ENCODE measurements at places on chromosomes 7 and 10.
A peak's percentile ranks its signal among the peaks of the same experiment; 100 is the strongest.

- no peak for DNase-seq
- no peak overlapping the region for H3K4me3 ChIP-seq
- no peaks in the 10 kb centered on the region for H3K4me1 ChIP-seq
- no peak overlapping the region for H3K27ac ChIP-seq
Observed at GRCh38 chr7:89503281-89503680, 651.0 kb upstream of the STEAP1 start.

DNA sequence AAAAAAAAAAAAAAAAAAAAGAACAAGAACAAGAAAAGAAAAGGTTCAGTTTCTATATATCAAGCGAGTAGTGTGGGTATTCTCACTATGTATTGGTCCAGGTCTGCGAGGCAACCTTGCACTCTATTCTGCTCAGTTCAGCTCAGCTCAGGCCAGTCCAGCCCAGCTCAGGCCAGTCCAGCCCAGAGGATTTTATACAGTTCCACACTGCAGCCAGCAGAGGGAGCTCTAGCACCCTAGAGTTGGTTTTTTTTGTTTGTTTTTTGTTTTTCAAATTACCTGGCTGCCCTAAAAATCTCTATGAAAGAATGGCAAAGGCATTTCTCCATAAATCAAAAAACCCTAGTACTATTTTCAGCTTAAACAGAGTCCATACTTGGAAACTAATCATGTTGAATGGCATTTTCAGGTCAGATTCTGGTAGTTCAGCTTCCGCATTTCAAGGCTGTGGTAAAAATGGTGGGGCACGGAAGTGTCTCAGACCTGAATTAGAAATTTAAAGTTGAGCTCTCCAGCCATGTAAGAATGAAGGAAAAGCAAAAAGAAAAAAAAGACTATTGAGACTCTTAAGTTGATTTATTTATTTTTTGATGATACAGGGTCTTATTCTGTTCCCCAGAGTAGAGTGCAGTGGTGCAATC lies 55.2 kb upstream of the GSDME start:
- no peak overlapping the region for H3K27ac ChIP-seq
- H3K36me3 ChIP-seq, result no peaks in the 10 kb centered on the region
- no peak overlapping the region for H3K4me3 ChIP-seq
- no peaks in the 10 kb centered on the region for H3K27me3 ChIP-seq

DNA sequence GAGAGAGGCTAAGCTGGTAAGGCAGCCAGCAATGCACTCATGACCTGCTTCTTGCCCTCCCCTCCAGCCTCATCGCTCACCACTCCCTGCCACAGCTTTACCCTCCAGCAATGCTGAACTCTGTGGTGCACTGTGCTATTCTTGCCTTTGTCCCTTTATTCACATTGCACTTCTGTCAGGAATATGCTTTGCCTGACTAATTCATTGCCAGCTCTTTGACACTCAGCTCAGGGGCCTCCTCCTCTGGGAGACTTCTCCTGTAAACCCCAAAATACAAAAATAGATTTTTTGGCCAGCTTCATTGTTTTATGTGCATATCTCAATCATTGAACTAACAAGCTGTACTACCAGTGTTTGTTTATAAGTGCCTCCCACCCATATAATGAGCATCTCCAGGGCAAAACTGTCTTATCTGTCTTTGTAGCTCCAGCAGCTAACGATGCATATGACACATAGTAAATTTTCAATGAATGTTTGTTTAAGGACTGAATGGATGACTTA lies 8.2 kb downstream of the CNNM1 start:
- H3K36me3 ChIP-seq, result no peaks in the 10 kb centered on the region
- no peaks in the 10 kb centered on the region for H3K4me1 ChIP-seq
- DNase-seq, result no peak
- no peak overlapping the region for H3K27ac ChIP-seq
- H3K4me3 ChIP-seq, result no peak overlapping the region

- H3K4me1 ChIP-seq, result peaks cover 52% of the 10 kb centered on the region
- no peak overlapping the region for H3K4me3 ChIP-seq
Observed at GRCh38 chr10:61975391-61975932, 74.0 kb downstream of the ARID5B start.

- no peak overlapping the region for H3K4me3 ChIP-seq
- no peak overlapping the region for H3K27ac ChIP-seq
- H3K4me1 ChIP-seq, result no peaks in the 10 kb centered on the region
- no peaks in the 10 kb centered on the region for H3K27me3 ChIP-seq
- DNase-seq, result no peak
Observed at GRCh38 chr10:131427281-131427680, 115.8 kb upstream of the TCERG1L start.

- no peak overlapping the region for H3K4me3 ChIP-seq
- no peaks in the 10 kb centered on the region for H3K27me3 ChIP-seq
- no peaks in the 10 kb centered on the region for H3K36me3 ChIP-seq
- no peak for DNase-seq
- no peak overlapping the region for H3K27ac ChIP-seq
Observed at GRCh38 chr10:98400482-98400881, 14.5 kb downstream of the PYROXD2 start.

GRCh38 chr10:98790817-98791216 lies 344.1 kb upstream of the HPS1 start:
- no peak overlapping the region for H3K4me3 ChIP-seq
- no peaks in the 10 kb centered on the region for H3K27me3 ChIP-seq
- DNase-seq, result no peak
- H3K27ac ChIP-seq, result no peak overlapping the region
- no peaks in the 10 kb centered on the region for H3K36me3 ChIP-seq

GRCh38 chr10:14564268-14564744 lies 210.4 kb downstream of the FAM107B start:
- no peak overlapping the region for H3K27ac ChIP-seq
- no peaks in the 10 kb centered on the region for H3K36me3 ChIP-seq
- no peak overlapping the region for H3K4me3 ChIP-seq
- peaks cover 46% of the 10 kb centered on the region for H3K4me1 ChIP-seq
- no peak for DNase-seq

- peaks cover 11% of the 10 kb centered on the region for H3K4me1 ChIP-seq
- H3K27me3 ChIP-seq, result no peaks in the 10 kb centered on the region
- no peak for DNase-seq
Observed at GRCh38 chr7:73585196-73585595, 6.8 kb upstream of the TBL2 start.

GRCh38 chr7:150962553-150963399 lies 15.3 kb downstream of the KCNH2 start:
- peak overlapping the region; percentile 65 for H3K27ac ChIP-seq
- no peak for DNase-seq
- no peaks in the 10 kb centered on the region for H3K36me3 ChIP-seq
- H3K4me1 ChIP-seq, result no peaks in the 10 kb centered on the region
- no peak overlapping the region for H3K4me3 ChIP-seq
- H3K27me3 ChIP-seq, result peaks cover 78% of the 10 kb centered on the region

GRCh38 chr7:128309976-128310375 lies 33.7 kb downstream of the RBM28 start:
- H3K36me3 ChIP-seq, result peaks cover 18% of the 10 kb centered on the region
- no peak overlapping the region for H3K4me3 ChIP-seq
- H3K27me3 ChIP-seq, result no peaks in the 10 kb centered on the region
- no peaks in the 10 kb centered on the region for H3K4me1 ChIP-seq
- no peak overlapping the region for H3K27ac ChIP-seq

DNA sequence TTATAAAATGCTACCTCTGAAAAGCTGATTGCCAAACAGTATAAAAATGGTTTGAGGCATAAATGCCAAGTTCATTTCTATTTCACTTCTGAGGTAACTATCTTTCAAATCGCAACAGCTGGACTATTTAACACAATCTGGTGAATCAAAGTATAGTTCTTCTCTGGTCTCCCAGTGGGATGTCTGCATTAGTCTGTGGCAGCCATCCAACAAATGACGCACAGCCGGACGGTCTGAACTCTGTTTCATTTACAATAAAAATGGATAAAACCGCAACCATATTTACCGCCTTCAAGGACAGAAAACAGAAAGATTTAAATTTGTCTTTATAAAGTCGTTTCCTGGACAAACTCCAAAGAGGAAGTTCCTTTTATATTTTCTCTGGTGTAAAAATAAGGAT lies 41.9 kb downstream of the ENO4 start:
- no peak for DNase-seq
- no peaks in the 10 kb centered on the region for H3K27me3 ChIP-seq
- H3K36me3 ChIP-seq, result no peaks in the 10 kb centered on the region
- peaks cover 3% of the 10 kb centered on the region for H3K4me1 ChIP-seq
- H3K27ac ChIP-seq, result no peak overlapping the region

- H3K4me3 ChIP-seq, result no peak overlapping the region
- peaks cover 11% of the 10 kb centered on the region for H3K4me1 ChIP-seq
- no peak overlapping the region for H3K27ac ChIP-seq
- no peaks in the 10 kb centered on the region for H3K36me3 ChIP-seq
- H3K27me3 ChIP-seq, result peaks cover 64% of the 10 kb centered on the region
Observed at GRCh38 chr7:1745018-1745532, 75.0 kb downstream of the ELFN1 start.

- DNase-seq, result no peak
- H3K4me1 ChIP-seq, result no peaks in the 10 kb centered on the region
- H3K27me3 ChIP-seq, result no peaks in the 10 kb centered on the region
- H3K36me3 ChIP-seq, result peaks cover 5% of the 10 kb centered on the region
Observed at GRCh38 chr7:140017543-140017942, 45.2 kb downstream of the PARP12 start.

GRCh38 chr7:12861070-12861469 lies 173.6 kb downstream of the ARL4A start:
- DNase-seq, result no peak
- H3K36me3 ChIP-seq, result no peaks in the 10 kb centered on the region
- H3K27me3 ChIP-seq, result no peaks in the 10 kb centered on the region
- H3K4me1 ChIP-seq, result peaks cover 7% of the 10 kb centered on the region

- DNase-seq, result no peak
- H3K36me3 ChIP-seq, result peaks cover 12% of the 10 kb centered on the region
- H3K27ac ChIP-seq, result no peak overlapping the region
- H3K4me1 ChIP-seq, result peaks cover 38% of the 10 kb centered on the region
Observed at GRCh38 chr7:155735442-155736115, 76.7 kb downstream of the SHH start.

DNA sequence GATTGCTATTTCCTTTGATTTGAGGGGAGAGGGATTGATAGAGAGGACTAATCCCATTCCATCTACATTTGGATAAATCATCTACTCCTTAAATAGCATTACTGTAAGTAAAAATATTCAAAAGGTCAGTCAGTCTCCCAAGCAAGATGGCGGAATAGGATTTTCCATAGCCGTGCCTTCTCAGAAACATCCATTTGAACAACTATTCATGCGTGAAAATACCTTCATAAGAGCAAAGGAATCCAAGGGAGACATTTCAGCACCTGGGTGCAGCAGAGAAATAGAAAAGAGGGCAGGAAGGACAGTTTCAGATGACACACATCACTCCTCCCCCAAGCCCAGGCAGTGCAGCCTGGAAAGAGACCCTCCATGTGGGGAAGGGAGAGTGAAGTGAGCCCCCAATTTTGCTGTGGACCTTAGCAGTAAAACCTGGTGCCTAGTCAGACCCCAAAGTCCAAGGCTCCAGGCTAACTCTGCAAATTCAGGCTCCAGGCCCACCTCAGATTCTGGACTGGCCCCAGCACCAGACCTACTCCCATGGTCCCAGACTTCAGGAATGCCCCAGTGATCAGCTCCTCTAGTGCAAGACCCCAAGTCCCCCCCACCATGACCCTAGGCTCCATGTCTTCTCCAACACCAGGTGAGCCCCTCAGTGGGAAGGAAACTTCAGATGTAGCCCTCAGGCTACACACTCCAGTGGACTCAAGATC lies 104.3 kb upstream of the LANCL2 start:
- DNase-seq, result no peak
- peaks cover 1% of the 10 kb centered on the region for H3K4me1 ChIP-seq
- no peak overlapping the region for H3K27ac ChIP-seq
- H3K36me3 ChIP-seq, result no peaks in the 10 kb centered on the region

- H3K4me3 ChIP-seq, result no peak overlapping the region
- DNase-seq, result no peak
- no peaks in the 10 kb centered on the region for H3K4me1 ChIP-seq
- H3K36me3 ChIP-seq, result no peaks in the 10 kb centered on the region
- H3K27me3 ChIP-seq, result no peaks in the 10 kb centered on the region
- H3K27ac ChIP-seq, result no peak overlapping the region
Observed at GRCh38 chr10:1638889-1639419, 98.4 kb downstream of the ADARB2 start.

- no peak overlapping the region for H3K4me3 ChIP-seq
- H3K27ac ChIP-seq, result no peak overlapping the region
- no peaks in the 10 kb centered on the region for H3K27me3 ChIP-seq
Observed at GRCh38 chr7:2720024-2720423, 32.0 kb downstream of the AMZ1 start.

GRCh38 chr10:103793920-103794883 lies 61.2 kb downstream of the SH3PXD2A start:
- H3K36me3 ChIP-seq, result no peaks in the 10 kb centered on the region
- no peaks in the 10 kb centered on the region for H3K27me3 ChIP-seq

GRCh38 chr7:142602756-142603155 lies 146.5 kb upstream of the PRSS1 start:
- no peak for DNase-seq
- H3K4me3 ChIP-seq, result no peak overlapping the region
- H3K27ac ChIP-seq, result no peak overlapping the region

DNA sequence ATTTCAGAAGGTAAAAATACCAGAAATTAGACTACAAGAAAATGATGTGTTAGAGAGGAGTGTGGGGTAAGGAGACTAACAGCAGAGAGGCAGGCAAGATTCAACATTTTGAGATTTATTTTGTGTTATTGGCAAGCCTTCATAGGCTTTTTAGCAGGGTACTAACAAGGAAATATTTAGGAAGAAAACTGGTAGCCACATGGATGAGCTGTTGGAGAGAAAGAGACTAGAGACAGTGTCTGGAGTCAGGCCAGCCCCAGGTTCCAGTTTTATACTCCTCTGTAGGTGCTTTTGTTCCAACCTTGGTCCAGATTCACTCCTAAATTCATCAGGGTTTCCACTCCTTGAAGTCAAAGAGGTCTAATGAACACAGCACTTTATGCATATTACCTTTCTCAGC lies 41.1 kb downstream of the GPRIN2 start:
- no peak for DNase-seq
- no peaks in the 10 kb centered on the region for H3K27me3 ChIP-seq
- no peaks in the 10 kb centered on the region for H3K4me1 ChIP-seq
- no peaks in the 10 kb centered on the region for H3K36me3 ChIP-seq
- H3K27ac ChIP-seq, result no peak overlapping the region
- H3K4me3 ChIP-seq, result no peak overlapping the region

GRCh38 chr7:42932811-42933591 lies 825 bp downstream of the MRPL32 start:
- H3K36me3 ChIP-seq, result peaks cover 9% of the 10 kb centered on the region
- H3K27me3 ChIP-seq, result no peaks in the 10 kb centered on the region
- peak overlapping the region; percentile 89 for H3K27ac ChIP-seq
- no peak for DNase-seq

Data from esophagus squamous epithelium (tissue), 5 donors.